SW 1271 (cell line): ENCODE measurements at places on chromosomes 1 and 21.
A peak's percentile ranks its signal among the peaks of the same experiment; 100 is the strongest.

- no peak for DNase-seq
These were observed 12.3 kb downstream of the AHDC1 start for GRCh38 chr1:27591622-27592021.

DNA sequence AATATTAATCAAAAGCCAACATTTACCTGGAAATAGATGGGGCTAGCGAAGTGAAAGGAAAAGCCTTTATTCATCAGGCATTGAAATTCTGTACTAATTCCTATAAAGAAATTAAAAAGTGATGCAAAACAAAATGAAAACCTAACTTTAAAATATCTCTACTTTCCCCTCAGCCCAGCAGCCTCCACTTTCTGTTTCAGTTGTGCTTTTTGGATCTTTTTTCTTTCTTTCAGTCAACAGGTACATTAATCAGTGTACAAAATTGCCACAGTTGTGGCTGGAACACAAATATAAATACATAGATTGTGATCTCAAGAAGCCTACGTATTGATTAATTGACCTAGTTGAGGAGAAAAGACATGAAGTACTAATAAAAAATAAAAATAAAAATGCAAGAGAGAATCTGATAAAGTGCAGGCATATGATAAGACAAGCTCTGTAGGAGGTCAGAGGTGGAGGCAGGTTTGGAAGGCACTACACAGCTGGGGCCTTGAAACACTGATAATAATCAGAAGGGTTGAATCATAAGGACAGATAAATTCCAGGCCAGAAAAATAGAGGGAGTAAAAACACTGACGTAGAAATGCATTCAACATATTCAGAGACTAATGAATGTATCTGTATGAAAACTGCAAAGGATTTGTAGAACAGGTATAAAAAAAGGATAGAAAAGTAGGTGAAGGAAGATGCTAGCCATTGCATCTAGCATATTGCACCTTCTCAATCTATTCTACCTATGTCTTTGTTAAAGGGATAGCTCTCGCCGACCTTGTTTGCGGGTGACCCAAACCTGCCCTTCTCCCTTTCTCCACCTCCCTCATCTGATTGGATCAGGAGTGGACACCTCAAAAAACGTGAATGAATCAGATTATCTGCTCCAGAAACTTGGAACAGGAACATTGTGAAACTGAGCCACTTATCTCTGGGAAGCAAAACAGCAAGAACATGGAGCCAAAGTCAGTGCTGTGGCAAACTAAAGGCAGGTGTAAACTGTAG, 607.8 kb upstream of the ADGRL2 start:
- DNase-seq, result no peak

- peak; percentile 34 for DNase-seq
These were observed 193.6 kb downstream of the RPS6KC1 start for GRCh38 chr1:213244664-213245091.

GRCh38 chr1:94240822-94241221, 3.4 kb upstream of the ARHGAP29 start:
- DNase-seq, result no peak

DNA sequence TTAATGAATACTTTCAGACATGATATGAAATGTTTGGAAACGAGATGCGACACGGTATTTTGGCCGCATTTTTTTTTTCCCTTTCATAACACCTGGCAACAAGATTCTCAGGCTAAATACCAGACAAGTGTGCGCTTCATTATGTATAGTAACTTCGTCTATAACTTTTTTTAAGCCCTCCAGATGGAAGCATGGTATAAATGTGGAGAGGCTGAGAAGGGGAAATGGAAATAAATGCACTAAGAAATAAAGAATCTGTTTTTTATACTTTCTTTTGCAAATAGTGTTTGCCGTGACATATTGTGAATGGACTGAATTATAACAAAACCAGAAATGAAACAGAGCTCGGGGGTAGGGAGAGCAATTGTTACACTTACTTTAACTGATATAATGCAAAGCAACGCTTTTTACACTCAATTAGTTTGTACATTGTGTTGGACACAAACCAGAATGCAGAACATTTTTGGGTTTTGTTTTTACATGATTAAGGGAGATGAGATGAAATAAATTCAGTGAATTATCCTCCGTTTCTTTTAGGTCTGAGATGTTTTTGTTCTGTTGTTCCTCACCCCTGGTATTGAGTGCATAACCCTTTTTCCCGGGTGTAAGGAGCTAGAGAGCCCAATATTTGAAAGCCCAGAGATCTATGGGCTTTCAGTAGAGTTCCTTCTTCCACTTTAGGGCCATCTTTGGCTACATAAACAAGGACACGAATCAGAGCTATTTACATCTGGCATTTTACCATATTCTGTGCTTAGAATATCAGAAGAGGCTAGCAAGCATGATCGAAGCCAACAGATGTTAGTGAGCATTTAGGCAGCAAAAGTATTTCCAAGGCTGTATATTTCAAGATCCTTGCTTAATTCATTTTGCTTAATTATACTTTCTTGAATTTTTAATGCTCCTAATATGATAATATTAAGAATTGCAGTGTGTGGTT, 478.0 kb downstream of the CAMTA1 start:
- DNase-seq, result no peak

- DNase-seq, result no peak
These were observed 12.5 kb upstream of the PIGC start for GRCh38 chr1:172456344-172456769.
